ENCODE measurements at places on chromosomes 1 and 21.

DNA sequence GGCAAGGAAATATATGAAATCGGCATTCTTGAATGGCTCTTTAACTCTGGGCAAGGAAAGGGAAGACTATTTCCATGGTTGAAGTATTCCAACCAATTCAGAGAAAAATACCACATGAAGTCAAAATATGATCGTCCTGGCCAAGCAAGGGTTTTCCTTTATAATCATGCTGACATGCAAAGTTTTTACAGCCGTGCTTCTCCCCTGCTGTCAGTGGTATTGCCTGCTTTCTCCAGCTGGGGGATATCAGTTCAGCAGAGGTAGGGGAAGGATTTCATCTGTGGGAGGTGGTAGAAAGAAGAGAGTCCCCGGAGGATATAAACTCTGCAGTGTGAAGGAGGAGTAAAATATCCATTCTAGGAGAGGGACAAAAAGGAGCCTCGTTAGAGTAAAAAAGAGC lies 322.8 kb downstream of the PAPPA2 start:
- DNase-seq = no peak

DNA sequence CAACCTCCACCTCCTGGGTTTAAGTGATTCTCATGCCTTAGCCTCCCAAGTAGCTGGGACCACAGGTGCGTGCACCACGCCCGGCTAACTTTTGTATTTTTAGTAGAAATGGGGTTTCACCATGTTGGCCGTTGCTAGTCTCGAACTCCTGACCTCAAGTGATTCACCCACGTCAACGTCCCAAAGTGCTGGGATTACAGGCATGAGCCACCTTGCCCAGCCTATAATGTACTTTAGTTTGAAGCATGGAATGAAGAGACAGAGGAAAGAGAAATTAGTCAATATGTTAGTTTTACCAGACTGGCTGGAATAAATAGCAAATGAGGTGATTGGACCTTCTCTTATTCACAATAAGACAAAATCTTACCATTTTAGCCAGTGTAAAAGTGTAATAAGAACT lies 89.0 kb downstream of the GTF2B start:
- peak; percentile 8 for DNase-seq

GRCh38 chr1:207891148-207891547 lies 19.8 kb downstream of the CD34 start:
- peak; percentile 22 for DNase-seq

GRCh38 chr1:53392460-53392859 lies 64.6 kb upstream of the LRP8 start:
- DNase-seq = no peak

DNA sequence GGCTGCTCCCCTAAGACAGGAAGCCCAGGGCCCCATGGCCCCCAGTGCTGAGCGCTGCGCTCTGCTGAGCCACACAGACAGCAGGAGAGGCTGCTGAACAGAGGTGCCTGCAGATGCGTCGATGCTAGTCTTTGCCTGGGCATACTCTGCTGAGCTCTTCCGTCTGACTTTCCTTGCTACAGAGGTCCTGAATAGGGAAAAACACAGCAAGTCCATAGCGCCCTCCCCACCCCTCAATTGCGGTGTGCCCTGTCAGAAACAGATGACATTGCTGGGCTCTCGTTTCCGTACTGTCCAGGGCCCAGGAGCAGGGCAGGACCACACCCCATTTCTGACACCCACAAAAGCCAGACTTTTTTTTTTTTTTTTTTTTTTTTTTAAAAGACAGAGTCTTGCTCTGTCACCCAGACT lies 252.5 kb downstream of the SDCCAG8 start:
- no peak for DNase-seq

GRCh38 chr1:116931016-116931918 lies 21.6 kb downstream of the PTGFRN start:
- no peak for DNase-seq

GRCh38 chr1:38525343-38526043 lies 334.1 kb downstream of the RRAGC start:
- DNase-seq = no peak

GRCh38 chr1:169109561-169110134 lies 3.2 kb downstream of the ATP1B1 start:
- DNase-seq = peak; percentile 80

DNA sequence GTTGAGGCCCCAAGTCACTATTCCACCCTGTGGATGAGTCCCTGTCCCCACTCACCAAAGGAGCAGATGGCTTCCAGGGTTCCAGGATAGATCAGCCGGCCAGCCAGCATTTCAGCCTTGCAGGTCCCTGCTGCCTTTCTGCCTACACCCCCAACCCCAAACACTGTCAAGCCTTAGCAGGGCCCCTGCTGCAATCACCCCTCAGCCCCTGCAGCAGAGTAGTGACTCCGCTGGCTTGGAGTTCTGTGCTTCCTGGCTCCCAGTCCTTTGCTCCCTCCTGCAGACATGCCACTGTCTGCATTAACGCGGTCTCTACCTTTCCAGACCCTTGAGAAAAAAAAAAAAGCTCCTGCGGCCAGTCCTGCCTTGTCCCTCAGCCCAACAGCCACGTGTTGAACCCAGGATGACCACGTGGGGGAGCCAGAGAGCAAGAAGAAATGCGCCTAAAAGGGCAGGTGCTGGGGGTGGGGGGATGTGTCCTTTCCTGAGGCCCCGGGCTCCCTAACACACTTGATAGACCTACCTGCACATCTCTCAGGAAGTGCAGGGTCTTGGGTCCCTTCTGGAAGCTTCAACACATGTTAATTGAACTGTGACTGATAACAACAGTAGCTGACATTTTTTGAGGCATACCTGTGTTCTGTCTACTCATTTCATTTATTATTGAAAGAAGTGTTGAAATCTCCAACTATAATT lies 37.4 kb downstream of the RASSF5 start:
- peak; percentile 65 for DNase-seq

- DNase-seq = no peak
Observed at GRCh38 chr1:70498666-70499065, 87.6 kb downstream of the CTH start.

GRCh38 chr21:29418813-29419212 lies 120.1 kb downstream of the BACH1 start:
- DNase-seq = no peak

Measured in Daoy (cell line).